ENCODE measurements at places on chromosomes 11 and 22. TPM values are rescaled to one million over a fixed set of nuclear protein-coding genes. Genes with fewer than 3 reads are reported as not detected.

DNA sequence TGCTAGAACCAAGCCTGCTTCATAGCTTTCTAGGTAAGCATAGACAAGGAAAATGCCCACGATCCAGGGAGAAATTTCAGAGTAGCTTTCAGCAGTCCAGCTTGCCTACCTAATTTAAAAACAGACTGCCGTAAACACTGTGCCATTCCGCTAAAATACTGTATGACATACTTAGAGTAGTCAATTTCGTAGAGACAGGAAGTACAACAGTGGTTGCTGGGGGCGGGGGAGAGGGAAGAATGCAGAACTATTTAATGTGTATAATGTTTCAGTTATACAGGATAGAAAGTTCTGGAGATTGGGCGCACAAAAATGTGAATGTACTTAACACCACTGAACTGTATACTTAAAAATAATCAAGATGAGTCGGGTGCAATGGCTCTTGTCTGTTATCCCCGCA is 56.7 kb downstream of the C11orf58 start:
- no peak for DNase-seq

Gene NEFH
- not detected for total RNA-seq

DNA sequence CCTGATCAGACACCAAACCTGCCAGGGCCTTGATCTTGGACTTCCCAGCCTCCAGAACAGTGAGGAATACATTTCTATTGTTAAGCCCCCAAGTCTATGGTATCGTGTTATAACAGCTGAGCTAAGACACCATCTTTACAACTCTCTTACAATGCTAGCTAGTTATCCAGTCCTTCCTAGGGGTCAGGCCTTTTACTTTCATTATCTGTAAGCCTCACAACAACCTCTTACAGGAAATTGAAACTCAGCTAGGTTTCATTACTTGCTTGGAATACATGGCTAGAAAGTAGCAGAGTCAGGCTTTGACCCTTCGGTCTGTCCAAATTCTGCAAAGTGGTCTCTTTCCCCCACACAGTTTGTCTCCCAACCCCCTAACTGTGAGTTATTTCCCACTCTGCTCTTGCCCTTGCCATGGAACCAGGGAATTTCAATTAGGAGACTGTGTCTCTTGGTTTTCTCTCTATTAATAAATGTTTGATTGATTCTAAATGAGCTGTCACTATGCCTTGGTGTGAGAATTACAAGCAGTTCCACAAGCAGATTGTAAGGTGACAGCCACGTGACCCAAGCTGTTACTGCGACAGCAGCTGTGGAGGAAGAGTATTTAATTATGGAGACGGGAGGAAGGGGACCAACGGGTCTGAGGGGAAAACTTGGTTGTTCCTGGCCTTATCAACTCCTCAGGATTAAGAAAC is 38.4 kb upstream of the CLMP start:
- no peak for DNase-seq

Gene CSTPP1
- total RNA-seq: 24.5 TPM

GRCh38 chr11:36013950-36014897 is 70.4 kb downstream of the LDLRAD3 start:
- no peak for DNase-seq

- DNase-seq: no peak
Measured at GRCh38 chr11:129427816-129428406, 52.3 kb downstream of the BARX2 start.

- peak; percentile 32 for DNase-seq
Measured at GRCh38 chr11:12769834-12770345, 95.7 kb downstream of the TEAD1 start.

Gene PSMD13
- total RNA-seq: 131 TPM

Gene TP53I11
- 14.7 TPM for total RNA-seq

DNA sequence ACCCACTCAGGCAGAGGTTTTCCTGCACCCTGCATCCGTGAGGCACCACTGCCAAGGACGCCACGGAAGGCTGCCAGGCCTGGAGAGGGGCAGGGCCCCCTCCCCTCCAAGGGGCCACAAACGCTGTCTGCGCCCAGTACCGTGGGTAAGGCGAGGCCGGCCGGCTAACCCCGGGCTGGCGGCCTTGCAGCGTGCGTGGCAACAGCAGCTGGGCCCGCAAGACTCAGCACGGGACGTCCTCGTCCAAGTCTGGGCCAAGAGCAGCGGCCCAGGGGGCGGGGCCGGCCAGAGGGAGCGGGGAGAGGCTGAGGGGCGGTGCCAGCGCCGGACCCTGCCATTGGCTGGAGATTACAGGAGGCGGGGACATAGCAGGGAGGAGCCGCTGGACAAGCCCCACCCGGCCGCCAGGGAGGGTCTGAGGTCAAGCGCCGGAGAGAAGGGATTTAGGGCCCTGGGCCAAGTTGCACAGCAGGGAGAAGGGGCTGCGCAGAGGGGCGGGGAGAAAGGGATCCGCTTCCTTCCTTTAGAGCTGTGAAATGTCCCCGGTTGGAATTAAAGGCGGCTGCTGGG is 16.0 kb downstream of the SLC43A1 start:
- DNase-seq: peak; percentile 99

Gene YPEL4
- total RNA-seq: 0.04 TPM

DNA sequence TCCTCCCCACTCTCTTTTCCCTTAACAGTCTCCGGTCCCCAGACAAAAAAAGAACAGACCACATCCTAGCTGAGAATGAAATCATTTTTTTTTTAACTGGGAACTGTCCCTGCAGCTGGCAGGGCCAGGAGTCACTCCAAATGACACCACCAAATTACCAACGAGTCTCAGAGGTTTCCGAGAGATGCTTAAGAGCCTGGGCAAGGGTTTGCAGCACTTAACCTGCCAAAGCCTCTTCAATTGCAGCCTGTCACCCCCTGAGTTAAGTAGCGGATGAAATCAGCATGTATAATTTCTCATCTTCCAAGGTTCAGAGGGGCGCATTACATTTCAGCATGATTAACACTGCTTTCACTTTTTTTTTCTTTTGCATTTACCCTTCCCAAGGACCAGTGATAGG is 71.8 kb downstream of the TENM4 start:
- DNase-seq: no peak

Gene TBC1D10A
- 4.8 TPM for total RNA-seq

DNA sequence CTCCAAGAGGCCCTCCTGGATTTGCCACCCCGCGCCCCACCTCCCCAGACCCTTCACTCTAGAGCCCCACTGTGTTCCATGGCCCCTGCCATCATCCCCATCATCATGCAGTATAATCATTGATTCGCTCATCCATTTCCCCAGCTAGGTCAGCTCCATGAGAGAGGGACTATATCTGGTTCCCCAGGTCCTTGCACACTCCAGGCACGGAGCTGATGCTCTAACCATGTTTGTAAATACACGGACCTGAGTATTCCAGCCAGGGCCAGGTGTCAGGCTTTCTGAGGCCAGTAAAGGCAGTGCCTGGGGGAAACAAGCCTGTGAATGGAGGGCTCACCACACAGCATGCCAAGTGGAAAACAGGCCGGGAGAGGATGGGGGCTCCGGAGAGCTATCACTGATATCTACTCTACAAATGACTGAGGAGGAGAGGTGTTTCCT is 27.1 kb upstream of the OAF start:
- no peak for DNase-seq

DNA sequence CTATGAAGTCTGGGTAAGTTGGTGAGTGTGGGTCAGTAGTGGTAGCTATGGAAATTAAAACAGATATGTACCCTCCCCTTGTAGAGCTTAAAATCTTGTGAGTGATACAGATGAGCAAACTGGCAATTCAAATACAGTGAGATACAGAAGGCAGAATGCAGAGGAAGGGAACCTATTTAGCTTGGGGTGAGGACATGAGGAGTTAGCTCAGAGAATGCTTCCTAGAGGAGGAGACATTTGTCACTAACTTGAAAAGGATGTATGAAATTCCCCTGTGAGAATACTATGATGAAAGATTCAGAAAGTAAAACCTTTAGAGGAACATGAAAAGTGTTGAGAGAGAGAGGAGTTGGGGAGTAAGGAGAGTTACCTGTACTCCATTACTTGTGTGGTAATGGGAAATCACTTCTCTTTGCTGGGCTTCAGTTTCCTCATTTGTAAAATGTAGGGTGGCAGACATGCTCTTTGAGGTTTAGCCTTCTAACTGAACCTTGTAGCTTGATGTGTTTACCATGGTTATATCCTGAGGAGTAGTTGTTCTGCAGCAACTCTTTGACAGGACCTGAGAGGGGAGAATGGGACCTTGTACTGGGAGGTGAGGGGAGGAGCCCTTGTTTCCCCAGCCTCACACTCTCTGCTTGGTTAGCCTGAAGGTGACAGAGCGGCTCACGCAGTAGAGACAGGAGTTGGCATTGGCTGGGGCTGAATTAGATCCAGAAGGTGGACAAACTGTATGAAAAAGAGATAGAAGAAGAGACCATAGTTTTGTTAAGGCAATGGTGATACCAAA is 17.9 kb downstream of the SWAP70 start:
- DNase-seq: no peak

Gene NKAPD1
- total RNA-seq: 22.9 TPM

GRCh38 chr22:41801147-41801819 is 804 bp downstream of the CCDC134 start:
- DNase-seq: no peak

Gene NAP1L4
- 168 TPM for total RNA-seq

GRCh38 chr11:58508814-58509213 is 909 bp upstream of the OR5B21 start:
- DNase-seq: no peak

GRCh38 chr11:67364783-67365722 is 8.3 kb downstream of the CLCF1 start:
- no peak for DNase-seq

DNA sequence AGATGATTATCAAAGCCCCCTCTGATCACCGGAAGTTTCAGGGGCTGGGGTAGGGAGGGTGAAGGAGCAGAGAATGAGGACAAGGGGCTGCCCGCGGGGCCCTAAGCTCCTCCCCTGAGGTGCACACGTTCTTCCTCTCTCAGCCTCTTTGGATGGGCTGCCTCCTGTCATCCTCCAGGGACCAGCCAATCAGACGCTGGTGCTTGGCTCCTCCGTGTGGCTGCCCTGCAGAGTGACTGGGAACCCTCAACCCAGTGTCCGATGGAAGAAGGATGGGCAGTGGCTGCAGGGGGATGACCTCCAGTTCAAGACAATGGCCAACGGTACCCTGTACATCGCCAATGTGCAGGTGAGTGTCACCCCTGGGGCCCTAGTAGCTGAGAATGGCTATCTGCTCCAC is 7.5 kb downstream of the ROBO3 start:
- no peak for DNase-seq

DNA sequence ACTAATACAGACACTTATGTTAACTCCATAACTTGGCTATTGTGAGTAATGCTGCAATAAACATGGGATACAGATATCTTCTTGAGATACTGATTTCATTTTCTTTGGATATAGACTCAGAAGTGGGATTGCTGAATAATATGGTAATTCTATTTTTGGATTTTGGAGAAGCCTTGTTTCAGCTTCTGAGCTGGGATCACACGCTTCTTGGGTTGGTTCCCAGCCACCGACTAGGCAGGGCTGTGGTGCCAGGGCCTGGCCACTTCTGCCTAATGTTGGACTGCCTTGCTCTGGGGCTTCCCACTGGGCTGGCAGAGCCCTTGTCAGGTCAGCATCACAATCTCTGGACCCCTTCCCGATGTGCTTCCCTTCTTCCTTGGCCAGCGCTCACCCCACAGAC is 14.0 kb upstream of the MCHR1 start:
- no peak for DNase-seq

DNA sequence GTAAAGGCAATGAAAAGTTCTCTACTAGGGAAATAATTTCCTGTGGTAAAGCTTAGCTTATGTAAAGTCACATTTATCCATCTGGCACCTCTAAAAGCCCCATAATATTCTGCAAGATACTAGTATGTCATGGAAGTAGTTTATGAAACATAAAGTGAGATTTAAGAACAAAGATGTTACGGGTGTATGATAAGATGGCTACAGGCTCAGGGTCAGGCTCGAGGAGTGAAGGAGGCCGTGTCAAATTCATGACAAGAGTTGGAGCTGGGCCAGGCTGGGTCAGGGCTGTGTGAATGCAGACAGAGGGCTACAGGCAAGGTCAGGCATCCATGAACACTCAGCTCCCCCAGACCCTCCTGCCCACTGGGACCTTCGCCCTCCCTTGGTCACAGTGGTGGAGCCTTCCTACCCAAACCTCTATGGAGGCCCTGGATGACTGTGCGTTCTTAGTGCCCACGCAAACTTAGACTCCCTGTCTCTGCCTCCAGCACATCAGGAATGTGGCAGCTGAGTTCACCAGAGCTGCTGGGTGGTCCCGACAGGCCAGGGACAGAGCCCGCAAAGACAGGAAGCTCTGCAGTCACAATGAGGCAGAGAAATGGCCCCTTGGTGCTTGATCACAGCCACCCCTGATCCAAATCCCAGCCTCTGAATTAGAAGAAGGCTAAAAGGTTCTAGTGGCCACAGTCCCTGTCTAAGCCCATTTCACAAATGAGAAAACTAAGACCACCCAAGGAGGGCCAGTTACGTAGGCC is 14.8 kb downstream of the IGLL5 start:
- DNase-seq: peak; percentile 93

GRCh38 chr11:110096496-110096895 is 3.3 kb downstream of the ZC3H12C start:
- DNase-seq: no peak

GRCh38 chr11:78406568-78407196 is 10.9 kb downstream of the GAB2 start:
- DNase-seq: no peak

Gene RIMBP3B
- 0.53 TPM for total RNA-seq

DNA sequence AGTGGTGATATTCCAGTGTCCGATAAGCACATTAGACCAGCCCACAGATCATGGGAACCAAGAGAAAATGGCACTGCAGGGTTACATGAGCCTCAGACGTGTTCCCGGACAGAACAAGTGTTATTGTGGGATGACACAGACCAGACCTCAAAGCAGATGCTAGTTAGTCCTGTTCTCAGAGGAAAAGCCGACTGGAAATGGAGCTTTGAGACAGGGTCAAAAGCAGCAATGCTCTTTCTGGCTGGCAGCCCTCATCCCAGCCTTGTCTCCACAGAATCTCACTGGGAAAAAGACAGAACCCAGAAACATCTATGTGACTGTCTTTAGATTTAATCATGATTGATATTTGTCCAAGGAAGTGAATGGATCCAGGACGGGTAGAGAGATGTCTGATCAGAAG is 506.8 kb downstream of the INSC start:
- DNase-seq: no peak

- no peak for DNase-seq
Measured at GRCh38 chr22:32063701-32064100, 20.6 kb downstream of the SLC5A1 start.

Gene CASP1
- 0.40 TPM for total RNA-seq

Gene NAALAD2
- not detected for total RNA-seq

Gene USP2
- total RNA-seq: 2.4 TPM

DNA sequence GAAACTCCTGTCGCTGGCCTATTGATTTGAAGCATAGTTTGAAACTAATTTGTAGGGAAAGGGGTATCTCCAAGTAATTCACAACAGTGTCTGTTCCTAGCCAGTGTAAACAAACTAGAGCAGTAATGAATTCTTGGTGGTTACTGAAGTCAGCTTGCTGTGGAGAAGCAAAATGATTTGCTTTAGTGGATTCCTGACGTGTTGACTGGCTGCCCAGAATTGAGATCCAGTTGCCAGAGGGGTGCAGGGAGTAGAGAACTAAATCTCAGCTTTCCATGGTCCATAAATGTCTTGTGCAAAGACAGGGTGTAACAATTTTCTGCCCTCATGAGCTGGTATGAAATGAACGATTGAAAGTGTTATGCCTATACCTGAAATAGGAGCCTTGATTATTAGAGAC is 382.5 kb upstream of the KIRREL3 start:
- no peak for DNase-seq

Gene FAM180B
- total RNA-seq: 0.16 TPM

- no peak for DNase-seq
Measured at GRCh38 chr11:15911377-15912044, 444.8 kb downstream of the SOX6 start.

Gene FXYD2
- 0.14 TPM for total RNA-seq
